ENCODE measurements at places on chromosomes 4 and X. TPM values are rescaled to one million over a fixed set of nuclear protein-coding genes. Genes with fewer than 3 reads are reported as not detected.

- no peak for DNase-seq
Measured at GRCh38 chrX:86747091-86747490, 598.8 kb downstream of the DACH2 start.

- no peak for DNase-seq
Measured at GRCh38 chrX:57573754-57574153, 18.1 kb upstream of the ZXDB start.

DNA sequence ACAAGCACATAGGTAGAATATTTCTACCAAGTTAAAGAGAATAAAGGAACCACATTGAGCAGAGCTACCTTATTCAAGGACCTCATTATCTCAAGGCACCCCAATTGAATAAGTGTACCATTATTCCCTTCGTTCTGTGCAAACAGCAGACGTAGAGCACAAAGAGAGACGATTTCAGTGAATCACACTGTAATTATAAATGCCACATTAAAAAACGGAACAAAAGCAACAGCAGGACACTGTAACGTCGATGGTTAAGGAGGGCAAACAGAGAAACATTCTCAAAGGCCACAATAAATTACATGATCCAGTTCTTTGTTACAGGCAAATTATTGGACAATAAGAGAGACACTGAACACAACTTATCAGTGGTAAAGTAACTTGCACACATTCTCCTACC lies 644.1 kb upstream of the TENM3 start:
- DNase-seq: no peak

DNA sequence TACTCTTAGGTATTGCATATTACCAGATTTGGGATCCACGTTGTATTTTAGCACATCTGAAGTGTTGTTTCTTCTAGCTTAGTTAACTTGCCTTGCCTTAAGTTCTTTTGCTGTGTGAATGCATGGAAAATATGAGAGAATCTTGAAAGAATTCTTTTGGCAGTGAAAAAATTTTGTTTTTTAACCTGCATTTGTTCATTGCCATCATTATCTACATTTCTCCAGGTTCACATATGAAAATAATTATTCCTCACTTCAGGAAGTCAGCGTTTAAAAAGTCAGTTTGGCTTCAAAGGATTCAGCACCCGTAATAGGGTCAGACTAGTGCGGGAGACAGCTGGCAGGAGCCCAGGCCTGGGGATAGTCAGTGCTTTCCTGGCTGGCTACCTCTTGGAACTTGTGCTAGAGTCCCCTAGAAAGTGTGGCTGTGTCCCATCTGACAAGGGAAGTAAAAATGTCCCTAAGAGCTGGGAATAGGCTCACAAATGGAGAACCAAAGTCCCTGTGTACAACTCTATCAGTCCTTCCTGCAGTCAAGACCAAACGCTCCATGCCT lies 251.9 kb upstream of the KLF3 start:
- DNase-seq: no peak

- DNase-seq: no peak
Measured at GRCh38 chrX:133698298-133698697, 283.0 kb upstream of the GPC4 start.

- DNase-seq: no peak
Measured at GRCh38 chr4:86185659-86186058, 174.2 kb downstream of the MAPK10 start.

- no peak for DNase-seq
Measured at GRCh38 chrX:105697984-105698781, 124.2 kb upstream of the NRK start.

- no peak for DNase-seq
Measured at GRCh38 chrX:101347859-101348451, 587 bp downstream of the TIMM8A start.

DNA sequence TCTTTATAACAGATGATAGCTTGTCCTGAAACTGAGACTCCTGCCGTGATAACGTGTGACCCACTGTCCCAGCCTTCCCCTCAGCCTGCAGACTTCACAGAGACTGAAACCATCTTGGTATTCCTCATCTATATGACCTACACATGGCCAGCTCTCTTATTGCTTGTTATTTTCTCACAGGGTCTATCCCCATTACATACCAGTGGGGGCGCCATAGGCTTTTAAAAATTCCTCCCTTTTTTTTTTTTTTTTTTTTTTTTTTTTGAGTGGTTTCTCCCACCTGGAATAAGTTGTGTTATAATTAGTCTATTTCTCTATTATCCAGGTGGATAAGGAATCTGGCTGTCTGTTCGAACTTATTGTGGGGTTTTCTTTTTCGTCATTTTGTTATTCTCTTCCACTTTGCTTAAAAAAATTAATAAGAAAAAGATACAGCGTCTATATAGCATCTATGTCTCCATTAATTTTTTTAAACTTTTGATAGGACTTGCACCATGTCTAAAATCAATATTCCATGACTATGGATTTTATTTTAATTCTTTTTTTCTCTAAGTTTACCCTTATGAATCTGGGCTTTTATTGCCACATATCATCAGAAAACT lies 47.2 kb downstream of the GYG2 start:
- DNase-seq: no peak

GRCh38 chr4:56768763-56769162 lies 52.7 kb downstream of the SPINK2 start:
- DNase-seq: no peak

- DNase-seq: peak; percentile 66
Measured at GRCh38 chr4:8274765-8275547, 5.4 kb downstream of the HTRA3 start.

DNA sequence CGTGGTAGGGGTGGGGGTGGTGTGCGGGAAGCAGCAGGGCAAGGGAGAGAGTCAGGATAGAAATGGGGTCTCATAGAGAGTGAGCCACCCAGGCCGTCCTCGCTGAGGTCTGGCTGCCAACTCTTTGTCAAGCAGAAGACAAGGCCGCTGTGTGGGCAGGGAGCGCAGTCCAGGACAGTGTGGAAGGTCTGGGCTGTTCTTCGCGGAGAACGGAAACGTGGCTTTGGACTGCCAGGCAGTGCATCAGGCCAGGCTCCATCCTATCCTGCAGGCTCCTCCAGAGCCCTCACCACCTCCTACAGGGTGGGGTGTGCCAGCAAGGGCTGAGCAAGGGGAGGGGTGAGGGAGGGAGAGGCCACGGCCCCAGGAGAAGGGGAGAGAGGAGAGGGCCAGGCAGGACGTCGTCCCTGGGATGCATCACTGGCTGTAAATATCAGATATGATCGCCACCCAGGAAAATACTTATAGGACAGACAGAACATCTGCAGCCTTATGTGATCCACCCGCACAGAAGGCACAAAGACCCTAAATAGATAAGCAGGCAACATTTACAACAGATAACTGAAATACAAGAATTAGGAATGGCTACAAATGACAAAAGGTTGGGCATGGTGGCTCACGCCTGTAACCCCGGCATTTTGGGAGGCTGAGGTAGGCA lies 85.3 kb downstream of the ABLIM2 start:
- no peak for DNase-seq

DNA sequence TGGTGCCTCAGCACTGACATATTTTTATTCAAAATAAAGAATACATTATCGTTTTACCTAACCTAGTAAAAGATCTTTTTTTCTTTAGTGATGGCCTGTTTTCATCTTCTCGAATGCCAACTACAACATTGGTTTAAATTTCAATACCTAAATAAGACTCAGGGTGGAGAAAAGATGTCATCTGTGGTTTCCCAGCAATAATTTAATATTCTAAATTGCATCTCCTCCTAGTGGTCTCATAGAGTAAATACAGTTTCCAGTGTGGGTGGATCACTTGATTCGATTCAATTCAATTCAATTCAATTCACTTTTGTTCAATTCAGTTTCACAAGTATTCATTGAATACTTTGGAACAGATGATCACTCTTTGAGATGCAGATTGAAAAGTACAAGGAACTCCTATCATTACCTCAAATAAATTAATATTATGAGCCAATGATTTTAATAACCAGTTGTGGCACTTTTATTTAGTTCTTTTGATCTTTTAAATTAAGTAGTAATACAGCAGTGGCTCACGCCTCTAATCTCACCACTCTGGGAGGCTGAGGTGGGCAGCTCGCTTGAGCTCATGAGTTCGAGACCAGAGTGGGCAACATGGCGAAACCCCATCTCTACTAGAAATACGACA lies 427.2 kb downstream of the FAT4 start:
- no peak for DNase-seq

DNA sequence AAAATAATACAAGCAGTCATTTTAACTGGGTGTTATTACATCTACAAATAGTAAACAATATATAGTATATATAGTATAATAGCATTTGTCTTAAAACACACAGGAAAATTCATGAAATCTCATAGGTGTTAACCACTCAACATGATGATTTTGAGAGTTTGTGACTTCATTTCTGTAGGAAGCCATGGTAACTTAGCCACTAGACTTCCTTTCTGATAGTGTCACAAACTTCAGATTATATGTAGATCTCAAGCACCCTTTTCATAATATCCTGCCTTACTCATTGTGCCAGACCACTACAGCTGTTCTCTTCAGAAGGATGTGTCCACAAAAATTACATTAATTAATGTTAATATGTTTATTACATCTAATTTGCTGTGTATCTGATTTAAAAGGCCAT lies 1250.6 kb downstream of the ADGRL3 start:
- DNase-seq: no peak

DNA sequence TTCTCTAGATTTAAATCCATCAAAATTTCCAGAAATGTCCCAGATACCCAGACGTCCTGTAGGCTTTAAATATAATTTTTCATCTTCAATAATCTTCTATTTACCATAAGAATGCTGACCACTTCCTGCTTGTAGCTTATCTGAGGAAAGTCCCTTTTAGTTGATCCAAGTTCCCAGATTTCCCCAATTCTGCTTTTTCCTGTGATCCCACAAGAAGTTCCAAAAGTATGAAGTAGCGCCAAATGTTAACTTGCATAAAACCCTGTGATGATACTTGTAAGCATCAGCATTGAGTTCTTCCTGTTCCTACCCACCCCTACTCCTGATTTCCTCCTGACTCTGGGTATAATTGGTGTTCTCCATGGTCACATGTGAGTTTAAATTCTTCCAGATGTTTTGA lies 10.6 kb upstream of the TLR8 start:
- no peak for DNase-seq

GRCh38 chr4:96103086-96103485 lies 263.2 kb downstream of the PDHA2 start:
- no peak for DNase-seq

The BEX1 gene
- total RNA-seq: 0.92 TPM

The USP9X gene
- total RNA-seq: 87.8 TPM

The IGBP1 gene
- total RNA-seq: 37.1 TPM

The CT83 gene
- not detected for total RNA-seq

The NHS gene
- 23.3 TPM for total RNA-seq

The SLC35A2 gene
- total RNA-seq: 12.8 TPM

The PRR27 gene
- not detected for total RNA-seq

The GLUD2 gene
- 0.27 TPM for total RNA-seq

The CXCL10 gene
- 1.3 TPM for total RNA-seq

The GPC4 gene
- 28.4 TPM for total RNA-seq

Measured in thoracic aorta (tissue), 2 donors.